ENCODE measurements at places on chromosomes 5 and 9. TPM values are rescaled to one million over a fixed set of nuclear protein-coding genes. Genes with fewer than 3 reads are reported as not detected.
A peak's percentile ranks its signal among the peaks of the same experiment; 100 is the strongest.

GRCh38 chr5:6059137-6059800, 319.1 kb downstream of the MED10 start:
- no peak for DNase-seq

- no peak for DNase-seq
These were observed 10.0 kb upstream of the GDA start for GRCh38 chr9:72139226-72139625.

DNA sequence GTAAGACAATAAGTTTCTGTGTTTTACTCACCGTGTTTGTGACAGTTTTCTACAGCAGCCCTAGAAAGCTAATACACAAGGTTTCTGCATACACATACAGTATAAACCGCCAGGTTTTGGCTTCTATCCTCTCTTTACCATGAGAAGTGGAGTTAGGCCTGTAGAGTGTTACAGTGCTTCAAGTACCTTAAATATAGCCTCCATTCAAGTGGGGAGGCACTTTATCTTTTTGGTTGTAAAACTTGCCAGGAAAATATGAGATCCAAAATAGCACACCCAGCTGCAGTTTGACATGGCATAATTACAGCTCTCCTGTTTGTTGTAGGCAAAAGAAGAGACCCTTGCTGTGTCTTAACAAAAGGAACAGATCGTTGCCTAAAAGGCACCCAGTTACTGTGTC, 90.3 kb upstream of the PTPN3 start:
- no peak for DNase-seq

GRCh38 chr5:73031839-73032238, 76.0 kb downstream of the FCHO2 start:
- no peak for DNase-seq

GRCh38 chr9:131873891-131874440, 134.1 kb upstream of the RAPGEF1 start:
- no peak for DNase-seq

DNA sequence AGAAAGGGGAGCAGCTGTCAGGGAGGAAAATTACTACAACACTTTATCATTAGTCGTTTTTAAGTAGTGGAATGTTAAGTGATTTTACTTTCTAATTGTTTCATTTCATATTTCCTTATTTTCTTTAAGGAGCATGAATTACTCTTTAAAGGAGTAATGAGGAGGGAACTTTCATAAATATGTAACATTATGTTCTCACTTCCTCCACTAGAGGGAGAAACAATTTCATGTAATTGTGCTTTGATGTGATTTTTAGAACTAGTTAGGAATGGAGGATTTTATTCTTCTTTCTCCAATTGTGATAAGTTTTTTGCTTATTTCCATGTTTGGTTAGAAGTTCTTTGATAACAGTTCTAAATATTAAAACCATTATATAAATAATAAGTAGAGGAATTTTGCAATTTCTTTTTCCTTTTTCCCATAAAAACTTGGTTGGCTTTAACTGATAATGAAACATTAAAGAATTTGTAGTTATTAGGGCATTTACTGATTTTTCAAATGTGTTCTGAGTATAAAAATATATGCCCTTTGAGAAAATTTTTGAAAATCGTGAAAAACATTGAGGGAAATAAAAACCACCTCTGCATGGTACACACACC, 25.6 kb downstream of the CEP78 start:
- no peak for DNase-seq

Gene EGR1
- 10.7 TPM for total RNA-seq

DNA sequence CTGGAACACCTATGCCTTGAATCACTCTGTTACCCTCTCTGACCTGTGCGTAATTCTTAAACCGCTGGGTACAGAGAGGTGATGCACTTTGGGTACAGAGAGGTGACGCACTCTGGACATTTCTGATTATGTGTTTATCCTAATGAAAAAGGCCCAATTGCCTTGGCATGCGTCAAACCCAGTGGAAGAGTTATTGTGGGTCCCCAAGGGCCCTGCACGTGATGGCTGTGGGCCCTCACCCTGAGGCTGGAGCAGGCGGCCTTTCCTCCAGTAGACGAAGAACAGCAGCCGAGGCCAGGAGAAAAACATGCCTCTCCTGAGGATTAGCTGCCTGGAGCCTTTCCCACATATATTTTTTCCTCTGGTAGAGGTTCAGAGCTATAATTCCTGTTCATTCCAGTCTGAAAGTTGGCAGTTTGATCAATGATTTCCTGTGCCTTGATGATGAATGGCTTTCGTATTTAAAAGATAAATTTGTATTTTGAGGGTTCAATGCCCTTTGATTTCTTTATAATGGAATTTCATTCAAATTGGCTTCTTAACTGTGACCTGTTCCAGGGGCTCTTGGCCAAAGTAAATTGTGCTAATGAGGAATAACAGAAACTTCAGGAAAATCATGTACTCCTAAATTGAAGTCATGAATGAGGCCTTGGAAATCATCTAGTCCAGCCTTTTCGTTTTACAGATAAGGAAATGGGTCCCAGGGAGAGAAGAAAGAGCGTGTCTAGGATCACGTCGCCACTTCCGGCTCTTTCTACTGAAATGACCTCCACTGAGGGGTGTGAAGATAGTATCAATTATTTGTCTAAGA, 22.8 kb downstream of the ACER2 start:
- no peak for DNase-seq

DNA sequence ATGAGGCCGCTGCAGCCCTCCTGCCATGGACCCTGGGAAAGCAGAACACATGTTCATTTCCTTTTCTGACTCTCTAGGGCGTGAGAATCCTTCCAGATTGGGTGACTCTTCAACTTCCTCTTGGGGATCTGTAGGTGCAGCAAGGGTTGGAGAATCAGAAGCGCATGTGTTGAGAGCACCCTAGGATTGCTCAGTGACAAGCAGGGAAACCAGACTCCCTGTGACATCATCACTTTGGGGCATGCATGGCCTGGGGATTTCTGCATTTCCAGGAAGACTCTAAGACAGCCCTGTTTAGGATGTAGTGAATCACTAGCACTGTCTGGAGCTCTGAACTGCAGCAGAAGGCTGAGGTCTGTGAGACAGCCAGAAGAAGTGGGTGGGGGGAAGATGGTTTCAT, 15.1 kb upstream of the LCP2 start:
- DNase-seq = peak; percentile 70

GRCh38 chr5:18764161-18764560, 1129.9 kb downstream of the TAF11L14 start:
- no peak for DNase-seq

GRCh38 chr5:38846379-38847011, 683 bp downstream of the OSMR start:
- DNase-seq = no peak

Gene PDGFRB
- total RNA-seq = 68.9 TPM

- DNase-seq = no peak
These were observed 2.6 kb upstream of the SMIM23 start for GRCh38 chr5:171783051-171783450.

Gene OR13D1
- not detected for total RNA-seq

DNA sequence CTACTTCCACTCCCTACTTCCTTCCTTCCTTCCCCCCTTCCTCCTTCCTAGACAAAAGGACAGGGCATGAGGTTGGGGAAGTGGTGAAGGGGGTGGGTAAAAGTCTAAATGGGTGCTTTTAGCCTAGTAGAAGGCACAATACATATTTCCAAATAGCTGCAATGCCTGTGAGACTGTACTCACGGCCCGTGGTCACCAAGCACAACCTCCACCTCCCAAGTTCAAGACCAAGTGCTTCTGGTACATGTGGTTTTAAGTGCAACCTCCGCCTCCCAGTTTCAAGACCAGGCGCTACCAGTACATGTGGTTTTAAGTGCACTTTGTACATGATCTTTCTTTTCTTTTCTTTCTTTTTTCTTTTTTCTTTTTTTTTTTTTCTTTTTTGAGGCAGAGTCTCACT, 14.5 kb upstream of the NTNG2 start:
- DNase-seq = peak; percentile 61

DNA sequence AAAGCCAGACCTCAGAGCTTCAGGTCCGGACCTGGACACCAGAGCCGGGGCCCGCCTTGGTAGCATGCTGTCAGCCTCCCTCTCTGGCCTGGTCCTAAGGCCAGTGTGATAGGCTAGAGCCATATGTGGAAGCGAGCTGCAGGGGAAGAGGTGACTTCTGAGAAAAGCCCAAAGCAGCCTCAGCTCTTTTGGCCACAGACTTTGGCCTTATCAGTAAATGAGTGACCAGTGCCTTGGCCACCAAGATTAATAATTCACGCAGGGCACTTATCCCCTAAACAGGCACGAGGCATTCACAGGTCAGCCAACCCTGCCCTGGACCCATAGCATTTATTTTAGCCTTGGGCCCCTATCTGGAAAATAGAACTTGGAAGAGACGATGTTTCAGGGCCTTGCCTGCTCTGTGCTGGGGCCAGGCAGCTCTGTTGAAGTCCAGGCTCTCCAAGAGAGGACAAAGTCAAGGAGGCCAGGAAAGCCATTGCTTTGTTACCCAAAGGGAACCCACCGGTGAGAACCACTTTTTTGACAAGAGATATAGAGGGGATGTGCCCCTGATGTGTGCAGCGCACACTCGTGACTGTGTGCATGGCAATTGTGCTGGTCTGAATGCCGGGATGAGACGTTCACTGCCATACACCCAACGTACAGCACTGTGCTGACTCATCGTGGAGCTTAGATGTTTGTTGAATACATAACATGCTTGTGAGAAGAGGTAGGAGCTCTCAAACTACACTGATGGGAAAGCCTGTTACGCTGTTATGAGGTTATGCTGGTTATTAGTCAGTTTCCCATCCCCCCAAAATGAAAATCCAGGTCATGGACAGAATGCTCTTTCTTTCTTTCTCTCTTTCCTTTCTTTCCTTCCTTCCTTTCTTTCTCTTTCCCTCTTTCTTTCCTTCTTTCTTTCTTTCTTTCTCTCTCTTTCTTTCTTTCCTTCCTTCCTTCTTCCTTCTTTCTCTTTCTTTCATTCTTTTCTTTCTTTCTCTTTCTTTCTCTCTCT, 5.0 kb upstream of the SLC34A1 start:
- DNase-seq = no peak

GRCh38 chr5:95759634-95760033, 28.5 kb downstream of the RHOBTB3 start:
- no peak for DNase-seq

- peak; percentile 82 for DNase-seq
These were observed 225.7 kb downstream of the MAST4 start for GRCh38 chr5:66821688-66822429.

Gene STPG3
- total RNA-seq = not detected

DNA sequence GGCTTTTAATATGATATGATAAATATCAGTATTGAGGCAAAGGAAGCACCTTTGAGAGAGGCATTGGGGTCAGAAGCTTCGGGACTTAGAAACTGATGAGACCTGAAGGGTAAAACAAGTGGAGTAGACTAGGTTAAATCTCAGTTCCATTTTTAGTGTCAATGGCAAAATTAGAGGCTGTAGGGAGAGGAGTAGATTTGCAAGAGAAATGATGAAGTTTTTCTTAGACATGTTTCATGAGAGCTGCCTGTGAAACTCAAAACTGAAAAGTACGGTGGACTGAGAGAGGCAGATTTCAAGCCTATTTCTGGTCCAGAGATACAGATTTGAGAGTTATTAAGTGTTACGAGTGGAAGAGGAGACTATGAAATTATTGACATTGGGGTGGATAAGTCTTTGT, 278.5 kb downstream of the TAF11L14 start:
- no peak for DNase-seq

Gene THG1L
- total RNA-seq = 16.3 TPM

Gene MCC
- total RNA-seq = 7.4 TPM

Gene CBY3
- total RNA-seq = 0.59 TPM

Gene ALDH1A1
- total RNA-seq = not detected
